ENCODE measurements at places on chromosomes 7 and 10.

DNA sequence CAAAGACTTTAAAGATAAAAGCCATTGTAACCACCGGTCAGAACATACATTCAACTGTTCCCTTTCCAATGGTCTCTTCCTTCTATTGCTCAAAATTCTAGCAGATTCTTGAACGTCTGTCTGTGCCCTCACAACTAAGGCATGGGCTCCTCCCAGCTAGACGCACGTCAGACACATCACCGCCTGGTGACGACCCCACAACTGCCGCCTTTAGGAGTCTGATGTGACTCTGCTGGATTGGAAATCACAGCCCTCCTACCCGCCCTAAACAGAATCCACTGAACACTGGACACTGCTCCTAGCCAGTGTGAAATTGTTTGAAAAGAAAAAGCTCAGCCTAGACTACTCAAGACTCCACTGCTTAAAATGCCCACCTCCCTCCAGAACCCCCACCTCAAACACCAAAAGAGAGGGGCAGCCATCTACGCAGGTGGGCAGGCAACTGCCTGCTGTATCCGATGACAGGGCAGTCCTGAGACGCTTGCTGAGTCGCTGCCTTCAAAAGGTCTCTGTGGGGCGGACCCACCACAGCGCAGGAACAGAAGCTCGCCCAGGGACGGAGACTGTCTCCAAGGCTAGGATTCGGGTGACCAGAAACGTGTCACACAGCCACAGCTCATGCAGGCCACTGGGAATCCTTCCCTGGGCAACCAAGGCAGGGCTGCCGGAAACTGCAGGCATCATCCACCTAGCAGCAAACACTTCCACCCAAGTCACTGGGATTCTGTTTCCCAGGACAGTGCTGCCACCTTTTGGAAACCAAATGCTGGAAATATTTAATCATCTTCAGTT, 34.7 kb downstream of the GSDME start:
- DNase-seq = peak; percentile 39

DNA sequence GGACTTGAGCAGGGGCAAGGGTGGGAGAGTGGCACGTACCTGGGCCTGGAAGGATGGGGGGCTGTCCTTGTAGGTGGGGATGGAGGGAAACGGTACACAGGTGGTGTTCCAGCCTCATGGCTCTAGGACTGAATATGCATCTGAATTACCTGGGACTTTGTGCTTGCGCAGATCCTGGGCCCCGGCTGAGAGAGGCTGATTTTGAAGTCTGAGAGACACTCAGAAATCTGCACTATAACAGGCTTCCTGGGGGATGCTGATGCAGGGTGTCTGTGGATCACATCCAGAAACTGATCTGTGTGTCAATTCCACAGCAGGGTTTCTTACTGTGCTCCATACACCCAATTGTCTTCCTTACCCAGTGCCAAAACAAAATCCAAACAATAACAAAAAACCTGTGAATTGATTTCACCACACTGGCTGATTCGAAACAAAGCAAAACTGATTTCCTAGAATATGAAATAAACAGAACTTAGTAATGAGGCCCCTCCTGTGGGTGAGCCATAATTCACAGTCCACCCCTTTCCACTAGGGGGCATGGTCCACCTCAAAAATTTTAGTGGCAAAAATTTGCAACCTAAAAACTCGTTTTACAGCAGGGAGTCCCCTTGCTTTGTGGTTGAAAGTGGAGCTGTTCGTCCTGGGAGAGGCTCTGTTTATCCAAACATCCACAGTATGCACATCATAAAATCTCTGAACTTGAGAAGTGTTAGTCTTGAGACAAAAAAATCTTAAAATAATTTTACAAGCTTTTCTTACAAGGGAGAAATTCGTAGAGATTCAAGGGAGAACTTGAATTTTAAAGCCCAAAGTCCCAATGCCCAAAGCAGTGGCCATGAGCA, 32.0 kb upstream of the PLEKHA1 start:
- peak; percentile 30 for DNase-seq

- no peak for DNase-seq
Measured at GRCh38 chr10:117610321-117610720, 67.8 kb downstream of the EMX2 start.

GRCh38 chr10:5365928-5366327, 1.2 kb downstream of the UCN3 start:
- DNase-seq = no peak

- no peak for DNase-seq
Measured at GRCh38 chr7:130944997-130945396, 211.0 kb upstream of the KLF14 start.

GRCh38 chr7:158929306-158929705, 72.9 kb downstream of the DYNC2I1 start:
- DNase-seq = no peak

DNA sequence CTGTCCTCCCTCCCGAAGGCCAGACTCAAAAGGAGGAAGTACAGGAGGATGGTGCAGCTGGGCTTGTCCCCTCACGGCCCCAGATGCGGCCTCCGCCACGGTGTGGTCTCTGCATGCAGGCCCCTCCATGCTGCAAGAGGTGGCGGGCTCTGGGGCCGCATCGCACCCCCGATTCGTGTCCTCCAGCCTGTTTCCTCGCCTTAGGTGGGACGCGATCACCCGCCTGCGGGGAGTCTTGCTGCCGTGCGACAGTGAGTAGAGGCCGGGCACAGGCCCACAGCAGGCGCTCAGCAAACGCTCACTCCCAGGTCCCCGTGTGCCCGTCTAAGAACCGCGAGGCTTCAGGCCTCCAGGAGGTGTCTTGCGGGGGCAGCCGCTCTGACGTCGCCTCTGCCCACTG, 13.9 kb upstream of the FAM20C start:
- no peak for DNase-seq

DNA sequence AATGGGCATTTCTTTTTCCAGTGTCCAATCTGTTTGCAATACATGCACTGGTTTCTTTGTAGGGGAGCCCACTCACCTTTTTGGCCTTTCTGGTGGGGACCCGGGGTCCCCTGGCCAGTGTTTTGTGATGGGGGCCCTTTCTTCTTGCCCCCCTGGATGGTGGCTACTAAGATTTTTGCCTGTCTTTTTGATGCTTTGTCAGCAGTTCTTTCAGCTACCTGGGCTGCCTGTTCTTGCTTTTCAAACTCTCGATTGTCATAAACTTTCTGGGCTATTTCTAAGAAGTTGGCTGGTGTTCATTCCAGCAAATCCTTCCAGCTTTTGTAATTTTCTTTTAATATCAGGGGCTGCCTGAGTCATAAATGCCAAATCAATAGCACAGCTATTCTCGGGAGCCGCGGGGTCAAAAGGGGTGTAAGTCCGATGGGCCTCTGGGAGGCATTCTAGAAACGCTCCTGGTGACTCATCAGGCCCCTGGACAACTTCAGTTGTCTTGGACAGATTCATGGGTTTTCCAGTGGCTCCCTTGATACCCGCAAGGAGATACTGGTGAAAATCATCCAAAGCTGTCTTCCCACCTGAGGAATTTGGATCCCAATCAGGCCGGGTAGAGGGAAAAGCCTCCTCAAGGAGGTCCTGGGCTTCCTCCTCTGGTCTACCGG, 79.0 kb downstream of the PRR15 start:
- no peak for DNase-seq

DNA sequence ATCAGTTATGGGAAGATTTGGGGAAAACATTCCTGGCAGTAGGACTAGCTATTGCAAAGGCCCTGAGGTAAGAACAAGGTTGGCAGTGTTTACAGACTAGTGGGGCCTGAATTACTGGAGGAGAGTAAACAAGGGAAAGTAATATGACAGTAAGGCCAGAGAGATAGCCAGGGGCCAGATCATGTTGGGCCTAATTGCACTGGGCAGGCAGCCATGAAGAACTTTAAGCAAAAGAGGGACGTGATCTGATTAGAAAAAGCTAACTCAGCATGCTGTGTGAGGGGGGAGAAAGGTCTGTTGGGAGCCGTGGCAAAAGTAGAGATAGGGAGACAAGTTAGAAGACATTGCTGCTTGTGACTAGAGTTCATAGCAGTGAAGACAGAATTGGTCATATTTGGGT, 9.2 kb downstream of the NUP42 start:
- DNase-seq = no peak

DNA sequence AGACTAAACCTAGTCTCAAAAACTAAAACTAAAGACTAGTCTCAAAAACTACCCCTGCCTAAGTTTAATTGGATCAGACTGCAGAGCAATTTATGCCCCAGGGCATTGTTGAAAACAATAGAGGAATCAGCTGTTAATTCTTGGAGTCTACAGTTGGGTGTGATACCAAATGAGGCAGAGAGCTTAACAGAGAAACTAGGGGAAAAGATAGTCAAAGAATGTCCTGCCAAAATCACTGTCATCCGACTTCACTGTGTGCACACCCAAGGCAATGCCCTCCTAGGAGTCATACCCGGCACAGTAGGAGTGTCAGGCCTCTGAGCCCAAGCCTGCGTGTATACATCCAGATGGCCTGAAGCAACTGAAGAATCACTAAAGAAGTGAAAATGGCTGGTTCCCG, 90.5 kb upstream of the TOMM7 start:
- no peak for DNase-seq

DNA sequence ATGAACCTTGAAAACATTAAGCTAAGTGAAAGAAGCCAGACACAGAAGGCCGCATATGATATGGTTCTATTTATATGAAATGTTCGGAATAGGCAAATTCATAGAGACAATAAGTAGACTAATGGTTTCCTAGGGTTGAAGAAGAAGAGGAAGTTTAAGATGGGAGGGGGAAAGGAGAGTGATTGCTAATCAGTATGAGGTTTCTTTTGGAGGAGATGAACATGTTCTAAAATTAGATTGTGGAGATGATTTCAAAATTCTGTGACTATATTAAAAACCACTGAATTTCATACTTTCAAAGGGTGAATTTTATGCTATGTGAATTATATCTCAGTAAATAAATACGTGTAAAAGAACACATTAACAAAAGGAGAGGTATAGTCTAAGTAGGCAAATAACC, 176.4 kb upstream of the HPS1 start:
- DNase-seq = no peak

GRCh38 chr7:104993217-104993862, 20.7 kb upstream of the KMT2E start:
- DNase-seq = no peak

GRCh38 chr10:76350583-76350982, 919.2 kb downstream of the LRMDA start:
- DNase-seq = no peak

DNA sequence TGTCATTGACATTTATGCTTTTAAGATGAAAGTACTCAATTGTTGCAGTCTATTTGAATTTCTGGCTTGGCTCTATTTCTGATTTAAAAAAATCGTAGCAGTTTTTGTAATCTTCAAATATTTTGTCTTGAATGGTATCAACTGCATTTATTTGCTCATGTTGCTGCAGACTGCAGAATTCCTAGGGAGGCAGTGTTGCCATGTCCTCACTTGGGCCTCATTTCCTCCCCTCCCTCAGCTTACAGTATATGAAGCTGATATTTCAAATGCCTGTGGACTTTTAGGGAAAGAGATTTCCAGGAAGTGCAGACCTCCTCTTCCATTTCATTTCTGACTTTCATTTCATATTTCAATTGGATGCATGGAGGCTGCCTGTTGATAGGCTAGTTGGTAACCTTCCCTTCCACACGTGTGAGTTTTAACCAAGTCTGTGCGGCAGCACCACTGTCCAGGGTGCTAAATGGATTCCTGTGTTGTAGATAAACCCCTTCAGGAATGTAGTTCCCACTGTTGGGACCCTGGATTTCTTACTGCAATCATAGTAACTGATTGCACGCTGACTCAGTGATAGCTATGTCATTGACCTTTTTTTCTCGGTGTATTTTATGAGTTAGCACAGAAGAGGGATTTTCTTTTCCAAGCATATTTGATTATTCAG, 17.5 kb downstream of the VPS50 start:
- DNase-seq = peak; percentile 17

DNA sequence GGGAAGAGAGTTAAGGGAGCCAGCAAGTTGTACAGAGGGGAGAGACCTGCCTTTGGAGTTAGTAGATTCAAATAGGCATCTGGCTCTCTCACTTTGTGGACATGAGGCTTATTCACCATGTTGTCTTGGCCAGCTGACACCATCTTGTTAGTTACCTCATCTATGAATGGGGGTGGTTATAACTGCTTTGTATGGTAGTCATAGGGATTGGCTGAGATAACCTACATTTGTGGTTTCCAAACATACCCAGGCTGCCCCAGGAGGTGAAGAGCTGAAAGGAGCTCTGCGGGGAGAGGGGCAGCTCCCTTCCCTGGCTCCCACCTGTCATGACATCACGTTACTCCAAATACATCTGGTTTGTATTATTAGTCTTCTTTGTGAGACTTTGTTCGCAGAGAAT, 393.3 kb upstream of the AUTS2 start:
- peak; percentile 62 for DNase-seq

GRCh38 chr7:121180436-121181063, 148.2 kb upstream of the WNT16 start:
- no peak for DNase-seq
